ENCODE measurements at places on chromosomes 13 and 19. TPM values are rescaled to one million over a fixed set of nuclear protein-coding genes. Genes with fewer than 3 reads are reported as not detected.

The SCGB2B2 gene
- total RNA-seq, result not detected

- no peak for DNase-seq
- no peaks in the 10 kb centered on the region for H3K4me1 ChIP-seq
- no peaks in the 10 kb centered on the region for H3K36me3 ChIP-seq
- H3K27me3 ChIP-seq, result no peaks in the 10 kb centered on the region
- no peak overlapping the region for H3K27ac ChIP-seq
These were observed 14.2 kb downstream of the CACNA1A start for GRCh38 chr19:13492128-13492527.

- no peaks in the 10 kb centered on the region for H3K36me3 ChIP-seq
- DNase-seq, result no peak
- no peak overlapping the region for H3K27ac ChIP-seq
- H3K4me3 ChIP-seq, result no peak overlapping the region
- H3K4me1 ChIP-seq, result no peaks in the 10 kb centered on the region
These were observed 1.2 kb upstream of the CXCL17 start for GRCh38 chr19:42443944-42444398.

The IGFL1 gene
- total RNA-seq, result not detected

- no peaks in the 10 kb centered on the region for H3K36me3 ChIP-seq
- H3K27ac ChIP-seq, result no peak overlapping the region
- H3K4me3 ChIP-seq, result no peak overlapping the region
These were observed 12.7 kb downstream of the LSM14A start for GRCh38 chr19:34184880-34185491.

DNA sequence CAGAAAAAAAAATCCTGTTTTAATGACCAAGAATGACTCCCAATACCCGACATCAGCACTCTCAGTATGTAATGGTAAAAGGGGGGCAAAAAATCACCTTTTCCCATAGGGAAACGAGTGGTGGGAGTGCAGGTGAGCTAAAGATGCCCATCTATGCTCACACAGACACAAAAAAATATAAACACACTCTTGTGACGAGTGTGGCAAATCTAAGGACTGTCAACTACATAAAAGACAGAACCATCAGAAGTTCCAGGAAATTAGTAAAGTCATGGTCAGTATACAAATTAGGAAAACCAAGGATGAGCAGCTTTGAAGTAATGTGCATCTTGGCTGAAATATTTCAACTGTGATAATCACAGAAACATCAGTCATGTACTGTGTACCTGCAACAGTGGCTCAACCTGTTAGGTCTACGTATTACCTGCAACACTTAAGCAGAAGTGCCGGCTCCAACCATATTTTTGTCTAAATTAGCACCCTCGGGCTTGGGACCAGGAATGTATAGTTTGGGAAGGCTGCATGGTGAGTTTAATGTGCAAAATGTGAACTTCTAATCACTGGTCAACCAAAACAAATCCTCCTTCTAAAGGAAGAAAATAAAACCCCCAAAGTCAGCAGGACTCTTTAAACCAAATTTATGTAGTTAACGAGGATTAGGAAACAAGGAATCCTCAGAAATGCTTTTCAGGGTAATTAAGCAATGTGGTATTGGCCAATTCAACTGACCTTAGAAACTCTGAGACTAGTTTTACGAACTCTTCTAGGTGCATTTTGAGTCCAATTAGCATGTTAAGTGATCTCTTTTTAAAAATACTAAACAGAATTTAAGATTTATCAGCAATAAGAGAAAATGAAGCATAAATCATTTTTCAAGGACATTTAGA, 24.3 kb downstream of the ANKRD10 start:
- H3K4me3 ChIP-seq, result no peak overlapping the region
- H3K4me1 ChIP-seq, result no peaks in the 10 kb centered on the region
- no peak overlapping the region for H3K27ac ChIP-seq
- H3K27me3 ChIP-seq, result no peaks in the 10 kb centered on the region

DNA sequence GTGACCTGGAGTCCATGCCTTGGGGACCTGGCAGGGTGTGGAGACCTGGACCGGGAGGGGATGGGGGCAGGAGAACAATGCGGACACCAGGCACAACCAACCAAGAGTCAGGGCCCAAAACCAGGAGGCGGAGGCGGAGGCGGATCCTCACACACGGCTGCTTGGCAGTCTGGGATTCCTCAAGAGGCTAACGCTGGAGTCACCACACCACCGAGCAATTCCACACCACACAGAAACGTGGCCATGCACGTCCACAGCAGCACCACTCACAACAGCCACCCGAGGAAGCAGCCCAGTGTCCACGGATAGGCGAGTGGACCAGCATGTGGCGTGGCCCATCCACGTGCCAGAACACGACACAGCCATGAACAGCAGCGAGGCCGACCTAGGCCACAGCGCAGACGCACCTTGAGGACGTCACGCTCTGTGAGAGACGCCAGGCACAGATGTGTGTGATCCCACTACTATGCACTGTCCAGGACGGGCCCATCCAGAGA, 17.7 kb downstream of the SBNO2 start:
- peak; percentile 51 for DNase-seq
- no peak overlapping the region for H3K27ac ChIP-seq
- H3K36me3 ChIP-seq, result no peaks in the 10 kb centered on the region
- H3K27me3 ChIP-seq, result no peaks in the 10 kb centered on the region
- no peak overlapping the region for H3K4me3 ChIP-seq

DNA sequence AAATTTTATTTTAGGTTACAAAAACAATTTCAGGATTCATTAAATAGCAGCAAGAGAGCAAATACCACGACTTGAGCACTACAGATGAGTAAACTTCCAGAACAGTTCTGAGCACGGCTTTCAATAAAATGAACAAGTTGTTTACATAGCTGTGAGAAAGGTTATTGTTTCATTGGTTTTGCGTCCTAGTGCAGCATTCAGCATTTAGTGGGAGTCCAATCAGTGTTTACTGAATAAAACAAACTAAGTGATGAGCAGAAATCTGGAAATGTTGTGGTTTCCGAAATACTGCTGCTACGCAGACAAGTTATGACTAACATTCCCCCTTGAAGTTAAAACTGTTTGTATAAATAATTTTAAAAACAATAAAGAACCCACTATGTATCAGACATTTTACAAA, 251.5 kb upstream of the STARD13 start:
- no peaks in the 10 kb centered on the region for H3K36me3 ChIP-seq
- H3K4me3 ChIP-seq, result no peak overlapping the region
- H3K27ac ChIP-seq, result peak overlapping the region; percentile 76
- no peak for DNase-seq
- H3K27me3 ChIP-seq, result no peaks in the 10 kb centered on the region
- H3K4me1 ChIP-seq, result no peaks in the 10 kb centered on the region

The RXFP2 gene
- total RNA-seq, result 0.26 TPM
